ENCODE measurements at places on chromosomes 7 and 10.

GRCh38 chr10:36033808-36034207 lies 391.7 kb upstream of the FZD8 start:
- no peak for DNase-seq

GRCh38 chr7:139043823-139044812 lies 8.3 kb upstream of the ZC3HAV1L start:
- DNase-seq: no peak

- DNase-seq: no peak
Measured at GRCh38 chr7:21504021-21504420, 38.8 kb upstream of the DNAH11 start.

DNA sequence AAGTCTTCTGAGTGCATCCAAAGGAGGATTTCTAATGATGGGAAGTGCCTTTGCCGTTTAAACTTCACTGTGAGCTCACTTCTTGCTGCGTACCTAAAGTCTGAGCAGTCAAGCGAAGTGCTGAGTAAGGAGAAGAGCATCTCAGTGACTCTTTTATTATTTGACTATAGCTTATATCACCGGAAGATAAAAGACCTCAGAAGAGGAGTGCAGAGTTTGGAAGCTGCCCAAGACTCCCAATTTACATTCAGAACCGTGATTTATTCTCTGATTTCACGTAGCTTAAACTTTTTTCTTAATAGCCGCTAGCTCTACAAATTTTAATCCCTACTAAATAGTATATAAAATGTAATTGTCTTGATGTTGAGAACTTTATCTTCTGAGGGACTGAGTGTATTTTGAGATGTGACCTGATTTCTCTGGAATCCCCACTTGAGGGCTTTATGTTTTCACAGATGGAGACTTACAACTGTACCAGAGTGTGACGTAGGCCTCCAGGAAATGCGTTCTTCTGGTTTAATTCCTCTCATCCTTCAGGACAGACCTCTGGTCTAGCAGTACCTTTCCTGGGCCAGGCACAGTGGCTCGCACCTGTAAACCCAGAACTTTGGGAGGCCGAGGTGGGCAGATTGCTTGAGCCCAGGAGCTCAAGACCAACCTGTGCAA lies 51.1 kb downstream of the CAMK1D start:
- no peak for DNase-seq

DNA sequence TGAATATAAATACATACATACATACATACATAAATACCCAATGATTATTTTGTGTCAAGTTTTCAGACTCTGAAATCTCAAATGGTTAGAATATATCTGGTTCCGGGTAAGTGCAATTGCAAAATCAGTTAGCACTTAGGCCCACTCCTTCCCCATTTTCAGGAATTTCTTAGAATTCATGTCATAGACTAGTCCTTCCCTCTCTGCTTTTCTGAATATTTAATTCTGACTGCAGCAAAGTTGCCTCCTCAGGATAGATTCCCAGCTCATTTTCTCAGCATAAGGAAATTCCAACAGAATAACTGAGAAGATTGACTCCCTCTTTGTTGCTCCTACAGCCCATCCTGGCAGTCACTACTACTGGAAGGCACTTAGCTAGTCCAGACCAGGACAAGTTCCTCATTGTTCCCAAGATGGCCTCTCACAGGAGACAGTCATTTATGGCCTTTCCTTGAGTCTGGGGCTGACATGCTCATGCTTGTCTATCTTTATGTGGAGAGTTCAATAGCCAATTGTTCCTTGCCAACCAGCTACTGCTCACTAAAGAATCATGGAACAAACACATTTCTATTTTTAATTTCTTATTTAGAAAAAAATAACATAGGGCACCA lies 142.9 kb upstream of the ITGB1 start:
- DNase-seq: no peak
